C1 segment of cervical spinal cord (tissue), 14 donors: ENCODE measurements at places on chromosomes 12 and 14.

GRCh38 chr12:53751336-53752191 is at the start of gene CISTR:
TSS of gene CISTR (minus strand) at chr12:53751979.
- no peak for DNase-seq

DNA sequence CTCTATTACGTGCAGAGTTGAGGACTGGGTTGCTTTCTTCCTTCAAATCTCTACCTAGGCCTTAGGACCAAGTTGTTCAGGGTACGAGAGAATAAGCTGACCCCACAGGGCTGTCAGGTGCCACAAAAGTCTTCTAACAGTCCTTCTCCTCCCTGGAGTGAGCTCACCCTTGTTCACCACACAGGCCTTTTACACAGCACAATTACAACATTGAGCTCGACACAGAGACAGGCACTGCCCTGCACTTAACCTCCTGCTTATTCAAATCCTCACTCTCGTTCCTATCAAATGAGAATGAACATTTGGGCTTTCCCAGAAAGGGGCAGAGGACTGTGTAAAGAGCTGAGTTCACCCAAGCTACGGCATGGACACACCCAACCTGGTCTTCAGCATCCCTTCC is 2.4 kb downstream of the GALNT6 start:
- DNase-seq, result peak; percentile 25

GRCh38 chr14:68233101-68233784 is 413.7 kb downstream of the RAD51B start:
- DNase-seq, result no peak

DNA sequence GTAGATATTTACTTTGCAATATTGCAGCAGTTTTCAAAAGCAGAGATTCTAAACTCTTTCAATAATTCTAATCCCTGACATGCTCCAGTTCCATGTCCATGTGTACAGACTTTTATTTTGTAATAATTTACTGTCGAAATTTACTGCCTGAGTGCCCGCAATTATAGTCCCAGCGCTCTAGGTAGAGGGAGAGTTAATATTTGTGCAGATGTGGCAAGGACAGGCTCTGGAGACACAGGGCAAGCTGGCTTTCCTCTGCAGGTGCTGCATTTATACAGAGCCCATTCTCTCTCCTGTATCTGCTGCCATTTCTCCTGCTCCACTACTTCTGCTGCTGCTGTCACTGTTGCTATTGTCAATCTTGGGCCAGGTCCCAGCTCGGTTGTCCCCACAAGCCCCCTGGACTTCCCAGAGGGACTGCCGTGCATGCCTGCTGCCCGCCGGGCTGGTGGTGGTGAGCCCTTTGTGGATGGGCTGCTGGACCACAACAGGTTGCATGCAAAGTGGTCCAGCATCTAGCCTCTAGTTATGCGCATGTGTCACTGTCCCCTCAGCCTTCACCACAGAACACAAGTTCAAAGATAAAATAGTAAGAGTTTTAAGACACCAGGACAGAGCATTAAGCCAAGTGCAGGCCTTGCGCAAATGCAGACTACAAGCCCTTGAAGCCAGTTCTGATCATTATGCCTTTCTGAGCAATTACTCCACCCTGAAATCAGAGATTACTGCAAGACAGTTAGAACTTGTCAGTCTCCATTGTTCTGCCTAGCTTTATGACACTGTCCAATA is 40.8 kb upstream of the CSRP2 start:
- no peak for DNase-seq

GRCh38 chr14:24863968-24864684 is 185.8 kb downstream of the STXBP6 start:
- no peak for DNase-seq

DNA sequence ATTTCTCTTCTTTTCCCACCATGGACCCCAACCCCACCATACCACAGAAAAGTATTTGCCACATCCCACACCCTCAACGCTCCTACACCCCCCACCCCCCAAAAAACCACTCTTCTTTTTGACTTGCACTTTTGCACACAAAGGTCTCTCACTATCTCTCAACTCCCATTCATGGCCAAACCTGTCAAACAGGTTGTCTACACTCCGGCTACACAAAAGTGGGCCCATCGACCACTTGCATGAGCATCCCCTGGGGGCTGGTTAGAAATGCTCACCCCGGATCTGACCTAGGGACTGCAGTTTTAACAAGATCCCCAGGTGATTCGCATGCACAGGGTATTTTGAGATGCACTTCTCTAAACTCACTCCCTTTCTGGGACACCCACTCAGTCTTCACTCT is 248.2 kb downstream of the DPF3 start:
- DNase-seq, result no peak

DNA sequence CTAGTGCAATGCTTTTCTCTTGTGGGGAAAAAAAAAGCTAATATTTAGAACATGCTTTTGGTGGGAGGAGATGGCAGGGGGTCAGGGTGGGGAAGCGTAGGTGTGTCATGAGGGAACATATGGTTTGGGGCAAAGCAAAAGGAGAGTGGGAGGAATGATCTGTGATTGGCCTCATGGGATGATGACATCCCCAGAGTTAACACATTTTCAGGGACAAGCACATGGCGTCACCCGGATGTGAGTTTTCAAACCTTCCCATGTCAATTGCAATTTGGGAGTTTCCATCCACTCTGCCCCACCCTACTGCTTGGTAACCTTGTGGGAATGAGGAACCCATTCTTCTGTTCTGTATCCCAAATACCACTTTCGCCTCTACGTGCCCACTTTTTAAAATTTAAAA is 164.2 kb downstream of the SSPN start:
- DNase-seq, result no peak

DNA sequence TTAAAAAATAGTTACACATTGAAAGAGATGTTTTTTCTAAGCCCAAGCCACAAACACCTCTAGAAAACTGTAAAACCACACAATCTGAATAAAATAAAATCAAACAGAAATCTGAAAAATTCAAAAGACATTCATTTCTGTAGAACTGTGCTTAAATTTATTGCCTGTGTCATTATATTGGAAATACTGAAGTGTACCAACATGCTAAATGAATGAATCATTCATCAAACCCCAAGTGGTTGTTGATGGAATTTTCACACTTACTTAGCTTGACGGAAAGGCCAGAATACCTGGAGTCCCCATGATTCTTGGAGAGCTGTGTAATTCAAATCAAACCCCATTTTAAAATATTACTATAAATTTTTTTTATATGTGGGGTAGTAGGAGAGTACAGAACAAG is 2.7 kb downstream of the KITLG start:
- no peak for DNase-seq

- no peak for DNase-seq
Measured at GRCh38 chr14:28059254-28059653, 707.3 kb upstream of the FOXG1 start.

- DNase-seq, result no peak
Measured at GRCh38 chr14:71607056-71607455, 325.2 kb upstream of the RGS6 start.

GRCh38 chr12:112820796-112821195 is 29.2 kb downstream of the RPH3A start:
- DNase-seq, result no peak

DNA sequence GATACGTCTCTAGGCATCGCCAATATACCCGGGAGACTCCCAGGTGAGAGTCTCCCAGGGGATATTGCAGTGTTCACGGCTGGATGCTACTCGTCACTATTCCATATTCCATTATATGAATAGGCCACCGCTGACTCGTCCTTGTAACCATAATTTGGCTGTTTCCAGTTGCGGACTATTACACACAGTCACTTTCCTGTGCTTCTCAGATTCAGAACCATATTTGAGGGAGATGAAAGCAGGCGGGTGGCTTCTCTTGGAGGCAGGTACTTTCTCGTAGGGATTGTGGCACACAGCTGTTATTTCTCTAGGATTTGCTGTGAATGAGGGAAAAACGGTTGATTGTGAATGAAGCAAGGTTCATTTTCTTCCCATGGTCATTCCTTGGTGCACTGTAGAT is 73.0 kb downstream of the ADGRD1 start:
- no peak for DNase-seq
